ENCODE measurements at places on chromosomes 12 and 14.

DNA sequence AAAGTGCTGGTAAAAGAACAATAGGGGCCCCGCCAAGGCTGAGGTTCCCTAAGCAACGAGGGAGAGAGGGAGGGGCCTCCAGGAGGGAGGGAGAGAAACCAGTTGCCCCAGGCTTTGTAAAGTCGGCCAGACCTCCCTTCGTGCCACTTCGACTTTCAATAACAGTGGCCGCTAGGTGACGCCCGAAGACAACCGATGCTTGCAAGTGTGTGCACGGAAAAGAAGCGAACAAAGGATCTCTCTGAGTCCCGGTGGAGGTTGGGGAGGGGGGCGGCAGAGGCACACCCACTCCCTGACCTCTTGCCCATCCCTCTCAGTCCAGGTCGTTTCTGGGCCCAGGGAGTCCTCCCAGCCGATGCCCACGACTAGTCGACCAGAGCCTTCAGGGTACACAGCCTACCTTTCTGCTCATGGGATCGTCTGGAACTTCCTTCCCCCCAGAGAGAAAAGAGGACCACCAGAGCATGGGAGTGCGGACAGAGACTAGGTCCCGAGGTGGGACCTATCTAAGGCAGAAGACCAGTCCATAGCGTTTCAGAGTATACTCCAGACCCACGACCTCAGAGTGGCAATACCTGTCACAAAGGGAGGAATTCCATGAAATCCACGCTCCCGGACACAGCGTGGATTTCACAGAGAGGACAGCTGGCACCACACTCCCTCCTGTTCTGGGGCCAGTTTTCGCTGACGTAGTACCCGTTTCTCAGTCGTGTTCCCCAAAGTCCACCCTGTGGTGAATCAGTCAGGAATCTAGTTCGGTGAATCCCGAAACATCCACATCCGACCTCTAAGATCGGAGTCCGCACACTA is 262.7 kb upstream of the ALG10B start:
- H3K4me1 ChIP-seq: no peaks in the 10 kb centered on the region
- H3K27ac ChIP-seq: no peak overlapping the region
- no peak overlapping the region for H3K4me3 ChIP-seq
- no peak for DNase-seq

DNA sequence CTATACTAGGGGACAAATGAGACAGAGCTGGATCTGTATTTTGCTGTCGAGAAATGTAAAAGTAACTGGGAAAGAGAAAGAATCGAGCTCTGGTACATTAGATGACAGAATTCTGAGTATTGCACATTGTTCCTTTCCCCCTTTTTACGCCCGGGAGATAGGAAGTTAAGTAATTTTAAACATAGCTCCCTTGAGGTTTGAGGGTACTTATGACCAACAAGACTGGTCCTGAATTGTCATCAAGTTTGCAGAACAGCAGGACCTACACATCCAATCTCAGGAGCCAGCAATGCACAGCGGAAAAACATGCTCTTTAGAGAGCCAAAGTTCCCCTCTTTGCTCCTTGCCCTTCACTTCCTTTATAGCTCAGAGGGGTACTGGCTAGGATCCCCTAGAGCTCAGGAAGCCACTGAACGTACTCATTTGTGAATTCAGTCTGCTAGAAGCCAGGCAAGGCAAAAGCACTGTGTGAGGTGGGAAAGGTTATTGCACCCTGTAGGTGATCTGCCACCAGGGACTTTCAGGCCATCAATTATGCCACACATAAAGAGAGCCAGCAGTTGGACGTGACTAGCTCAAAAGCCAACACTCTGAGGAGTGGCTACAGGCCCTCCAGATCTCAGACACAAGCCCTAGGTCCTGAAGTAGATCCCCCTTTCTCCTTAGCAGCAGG is 333.8 kb downstream of the KCNH5 start:
- no peaks in the 10 kb centered on the region for H3K36me3 ChIP-seq
- H3K4me3 ChIP-seq: no peak overlapping the region
- H3K27me3 ChIP-seq: no peaks in the 10 kb centered on the region
- H3K27ac ChIP-seq: no peak overlapping the region
- H3K4me1 ChIP-seq: no peaks in the 10 kb centered on the region
- DNase-seq: no peak

- H3K4me3 ChIP-seq: no peak overlapping the region
- no peak for DNase-seq
- no peaks in the 10 kb centered on the region for H3K27me3 ChIP-seq
- no peak overlapping the region for H3K27ac ChIP-seq
- H3K4me1 ChIP-seq: peaks cover 26% of the 10 kb centered on the region
Measured at GRCh38 chr12:53211476-53212381, 4.7 kb upstream of the ITGB7 start.

DNA sequence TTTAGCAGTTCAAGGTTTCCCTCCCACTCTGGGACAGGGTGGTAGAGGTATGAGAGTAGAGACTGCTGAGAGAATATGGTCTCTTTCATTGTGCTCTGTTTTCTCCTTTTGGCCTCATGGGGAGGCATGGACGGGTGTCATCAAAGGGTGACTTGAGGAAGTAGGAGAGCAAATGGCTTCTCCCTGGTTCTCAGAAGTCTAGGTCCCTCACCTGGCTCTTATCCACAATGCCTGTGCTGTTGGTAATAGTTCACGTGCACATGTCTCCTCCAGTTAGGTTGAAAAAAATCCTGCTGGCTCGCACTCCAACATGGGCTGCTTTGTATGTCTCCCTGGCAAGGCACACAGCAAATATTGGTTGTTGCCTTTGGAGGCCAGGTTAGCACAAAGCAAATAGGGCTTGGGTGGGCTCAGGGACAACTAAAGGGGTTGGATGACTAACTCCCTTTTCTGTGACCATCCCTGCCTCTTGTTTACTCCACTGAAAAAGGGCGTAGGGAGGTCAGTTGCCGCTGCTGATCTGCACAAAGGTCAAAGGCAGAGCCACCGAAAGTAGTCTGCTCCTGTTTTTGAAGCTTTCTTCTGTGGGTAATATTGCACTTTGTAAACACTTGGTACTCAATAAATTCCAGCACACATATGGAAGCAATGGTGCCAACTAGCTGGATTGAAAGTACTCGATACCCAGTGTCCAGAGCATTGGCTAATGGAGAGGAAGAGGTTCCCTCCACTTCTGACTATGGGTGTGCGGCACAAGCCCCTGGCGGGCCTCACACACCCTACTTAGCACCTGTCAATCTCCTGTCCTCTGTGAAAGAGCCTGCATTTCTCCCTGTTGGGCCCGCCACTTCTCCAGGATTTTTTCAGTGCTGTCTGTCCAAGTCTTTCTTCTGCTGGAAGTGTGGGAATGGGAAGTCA is 121.8 kb downstream of the SLC38A6 start:
- H3K4me1 ChIP-seq: peaks cover 7% of the 10 kb centered on the region
- H3K36me3 ChIP-seq: no peaks in the 10 kb centered on the region
- H3K4me3 ChIP-seq: no peak overlapping the region
- no peak for DNase-seq
- H3K27ac ChIP-seq: no peak overlapping the region
- no peaks in the 10 kb centered on the region for H3K27me3 ChIP-seq

GRCh38 chr12:25959071-25959961 is 834 bp downstream of the RASSF8 start:
- H3K4me1 ChIP-seq: peaks cover 2% of the 10 kb centered on the region
- no peaks in the 10 kb centered on the region for H3K27me3 ChIP-seq
- no peak overlapping the region for H3K27ac ChIP-seq
- no peaks in the 10 kb centered on the region for H3K36me3 ChIP-seq
- peak overlapping the region; percentile 97 for H3K4me3 ChIP-seq

DNA sequence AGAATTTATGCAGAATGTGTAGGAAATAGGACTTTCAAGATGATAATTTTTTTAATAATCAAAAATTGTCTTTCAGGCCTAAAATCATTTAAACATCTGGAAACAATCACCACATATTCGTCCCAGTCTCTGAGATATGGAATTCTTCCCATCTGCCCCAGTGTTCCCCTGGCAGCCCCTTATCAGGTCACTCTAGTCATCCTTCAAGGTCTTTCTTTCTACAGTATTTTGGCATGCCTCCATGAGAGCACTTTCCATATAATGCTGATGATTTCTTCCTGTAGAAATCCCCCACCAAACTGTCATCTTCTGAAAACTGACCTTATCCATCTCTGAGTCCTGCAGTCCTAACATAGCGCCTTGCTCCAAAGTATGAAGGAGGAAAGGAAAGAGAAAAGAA is 422.1 kb downstream of the RPS29 start:
- no peaks in the 10 kb centered on the region for H3K36me3 ChIP-seq
- H3K4me3 ChIP-seq: no peak overlapping the region
- no peak overlapping the region for H3K27ac ChIP-seq
- no peaks in the 10 kb centered on the region for H3K4me1 ChIP-seq
- no peaks in the 10 kb centered on the region for H3K27me3 ChIP-seq

DNA sequence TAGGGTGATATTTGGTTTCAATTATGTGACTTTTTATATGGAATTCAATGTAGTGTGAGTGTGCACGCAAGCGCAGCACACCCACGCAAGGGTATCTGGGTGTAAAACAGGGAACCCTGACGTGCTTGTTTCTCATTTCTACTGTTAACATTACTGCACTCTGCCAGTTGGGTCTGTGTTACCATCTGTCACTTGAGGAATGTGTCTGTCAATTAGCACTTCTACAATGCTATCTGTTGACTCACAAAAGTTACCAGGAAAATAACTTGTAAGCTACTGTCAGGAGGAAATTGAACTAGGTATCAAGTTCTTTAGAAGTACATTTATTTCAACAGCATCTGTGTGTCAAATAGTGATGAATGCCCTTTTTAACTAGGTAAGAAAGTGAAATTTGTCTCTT is 695.5 kb upstream of the LRFN5 start:
- H3K4me3 ChIP-seq: no peak overlapping the region
- DNase-seq: no peak
- no peak overlapping the region for H3K27ac ChIP-seq

DNA sequence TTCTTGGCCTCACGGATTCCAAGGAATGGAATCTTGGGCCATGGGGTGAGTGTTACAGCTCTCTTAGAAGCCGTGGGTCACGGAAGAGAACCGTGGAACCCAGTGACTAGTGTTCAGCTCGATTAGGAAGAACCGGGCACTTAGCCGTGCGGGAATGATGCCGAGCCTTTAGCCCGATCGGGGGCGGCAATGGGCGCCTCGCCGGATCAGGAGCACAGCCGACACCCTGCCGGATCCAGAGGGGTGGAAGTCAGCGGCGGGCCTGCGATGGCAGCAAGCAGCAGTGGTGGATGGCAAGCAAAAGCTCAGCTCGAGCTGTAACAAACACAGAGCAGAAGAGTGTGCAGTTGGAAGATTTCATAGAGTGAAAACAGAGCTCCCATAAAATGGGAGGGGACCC is 21.1 kb upstream of the ULK1 start:
- H3K4me1 ChIP-seq: no peaks in the 10 kb centered on the region
- no peaks in the 10 kb centered on the region for H3K36me3 ChIP-seq
- no peak overlapping the region for H3K27ac ChIP-seq
- no peak for DNase-seq
- H3K27me3 ChIP-seq: no peaks in the 10 kb centered on the region

DNA sequence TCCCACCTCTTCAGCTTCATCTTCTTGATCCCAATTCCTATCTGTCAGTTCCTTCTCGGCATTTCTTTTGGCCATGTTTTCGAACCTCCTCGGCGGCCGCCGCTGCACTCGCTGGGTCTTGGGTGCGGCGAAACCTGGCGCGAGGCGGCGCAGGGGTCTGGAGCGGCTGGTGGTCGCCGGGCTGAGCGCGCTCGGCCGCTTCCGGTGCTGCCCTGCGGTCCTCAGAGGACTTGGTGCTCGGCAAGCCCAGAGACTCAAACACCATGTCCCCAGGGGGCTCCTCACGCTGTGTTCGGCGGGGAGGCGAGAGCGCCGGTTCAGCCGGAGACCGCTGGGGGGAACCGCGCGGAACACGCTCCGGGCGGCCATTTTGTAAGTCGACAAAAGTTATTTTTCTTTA is 51.8 kb downstream of the PPP1R36 start:
- H3K27me3 ChIP-seq: no peaks in the 10 kb centered on the region
- no peaks in the 10 kb centered on the region for H3K36me3 ChIP-seq
- H3K4me3 ChIP-seq: no peak overlapping the region

- DNase-seq: no peak
- H3K4me3 ChIP-seq: no peak overlapping the region
- H3K36me3 ChIP-seq: no peaks in the 10 kb centered on the region
- no peaks in the 10 kb centered on the region for H3K27me3 ChIP-seq
Measured at GRCh38 chr14:75312341-75312740, 33.7 kb downstream of the FOS start.

GRCh38 chr12:117733549-117733805 is 235.3 kb downstream of the KSR2 start:
- no peak overlapping the region for H3K27ac ChIP-seq
- H3K4me3 ChIP-seq: no peak overlapping the region
- H3K36me3 ChIP-seq: no peaks in the 10 kb centered on the region
- no peaks in the 10 kb centered on the region for H3K27me3 ChIP-seq

DNA sequence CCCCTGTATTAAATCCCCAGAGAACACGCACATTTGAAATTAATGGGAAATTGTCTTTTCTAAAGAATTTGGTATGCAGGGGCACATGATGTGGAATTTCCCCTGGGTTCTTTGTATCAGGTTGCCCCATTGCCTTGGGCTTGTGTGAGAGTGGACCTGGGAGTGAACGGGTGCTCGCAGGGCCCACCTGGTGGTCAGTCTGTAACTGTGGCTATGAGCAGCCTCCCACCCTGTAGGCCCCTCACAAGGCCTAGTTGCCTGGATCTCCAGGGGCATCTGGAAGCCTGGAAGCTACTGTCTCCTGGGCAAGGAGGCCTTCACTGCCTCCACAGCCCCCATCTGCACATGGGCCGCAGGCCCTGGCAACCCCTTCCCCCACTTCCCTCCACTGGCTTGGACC is 96.7 kb downstream of the SLC25A47 start:
- no peak overlapping the region for H3K27ac ChIP-seq
- no peak for DNase-seq
- H3K4me3 ChIP-seq: no peak overlapping the region
- peaks cover 1% of the 10 kb centered on the region for H3K4me1 ChIP-seq
- H3K27me3 ChIP-seq: no peaks in the 10 kb centered on the region
- H3K36me3 ChIP-seq: no peaks in the 10 kb centered on the region

- H3K36me3 ChIP-seq: no peaks in the 10 kb centered on the region
- no peak overlapping the region for H3K4me3 ChIP-seq
- no peak for DNase-seq
- H3K27me3 ChIP-seq: no peaks in the 10 kb centered on the region
- no peaks in the 10 kb centered on the region for H3K4me1 ChIP-seq
- H3K27ac ChIP-seq: no peak overlapping the region
Measured at GRCh38 chr12:80625051-80625450, 82.4 kb upstream of the MYF6 start.

DNA sequence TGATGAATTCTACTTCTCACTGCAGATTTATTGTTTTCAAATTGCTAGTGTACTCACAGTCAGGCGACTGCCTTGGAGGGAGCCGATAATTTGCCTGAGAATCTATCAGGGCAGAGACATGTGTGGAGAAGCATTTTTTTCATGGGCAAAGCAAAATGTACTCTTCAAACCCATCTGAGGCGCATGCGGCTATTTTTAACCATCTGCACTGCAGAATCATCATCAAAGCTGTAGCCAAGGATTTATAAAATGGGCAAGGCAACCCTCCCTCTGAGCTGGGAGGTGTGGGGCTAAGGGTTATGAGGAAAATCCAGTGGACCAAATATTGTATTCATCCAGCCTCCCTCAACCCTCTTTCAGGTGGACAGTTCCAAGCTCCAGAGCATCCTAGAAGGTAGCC is 37.7 kb downstream of the BEST3 start:
- no peaks in the 10 kb centered on the region for H3K4me1 ChIP-seq
- no peak for DNase-seq
- no peaks in the 10 kb centered on the region for H3K36me3 ChIP-seq
- H3K27ac ChIP-seq: no peak overlapping the region
- no peaks in the 10 kb centered on the region for H3K27me3 ChIP-seq

- no peaks in the 10 kb centered on the region for H3K27me3 ChIP-seq
- peaks cover 3% of the 10 kb centered on the region for H3K4me1 ChIP-seq
- no peaks in the 10 kb centered on the region for H3K36me3 ChIP-seq
- DNase-seq: no peak
- H3K4me3 ChIP-seq: no peak overlapping the region
- H3K27ac ChIP-seq: no peak overlapping the region
Measured at GRCh38 chr14:64825006-64825405, 54.7 kb downstream of the SPTB start.
